ENCODE measurements at places on chromosomes 1 and 21.

- H3K4me1 ChIP-seq, result peaks cover 4% of the 10 kb centered on the region
- H3K27me3 ChIP-seq, result no peaks in the 10 kb centered on the region
- H3K36me3 ChIP-seq, result no peaks in the 10 kb centered on the region
- no peak for DNase-seq
- H3K4me3 ChIP-seq, result no peak overlapping the region
- no peak overlapping the region for H3K27ac ChIP-seq
These were observed 25.1 kb downstream of the RRP1 start for GRCh38 chr21:43814215-43815106.

- H3K36me3 ChIP-seq, result no peaks in the 10 kb centered on the region
- H3K4me3 ChIP-seq, result no peak overlapping the region
- no peak for DNase-seq
- no peaks in the 10 kb centered on the region for H3K4me1 ChIP-seq
- no peaks in the 10 kb centered on the region for H3K27me3 ChIP-seq
These were observed 30.1 kb downstream of the RHOU start for GRCh38 chr1:228765168-228765946.

DNA sequence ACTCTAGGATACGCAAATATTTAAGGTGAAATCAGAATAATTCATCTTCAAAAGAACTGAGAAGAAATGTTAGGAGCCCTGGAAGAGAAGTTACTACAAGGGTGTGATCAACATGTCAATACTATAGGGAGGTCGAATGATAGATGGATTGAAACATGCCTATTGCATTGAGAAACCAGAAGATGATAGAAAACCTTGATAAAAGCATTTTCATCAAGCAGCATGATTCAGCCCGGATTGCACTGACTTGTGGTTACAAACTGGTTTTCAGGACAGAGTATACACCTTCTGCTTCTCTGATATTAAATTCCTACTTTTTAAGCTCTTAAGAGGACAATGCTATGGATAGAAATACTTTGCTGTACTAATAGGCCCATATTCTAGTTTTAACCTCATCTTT is 164.2 kb downstream of the FMN2 start:
- no peak overlapping the region for H3K4me3 ChIP-seq
- H3K36me3 ChIP-seq, result no peaks in the 10 kb centered on the region
- H3K4me1 ChIP-seq, result no peaks in the 10 kb centered on the region
- no peak overlapping the region for H3K27ac ChIP-seq

DNA sequence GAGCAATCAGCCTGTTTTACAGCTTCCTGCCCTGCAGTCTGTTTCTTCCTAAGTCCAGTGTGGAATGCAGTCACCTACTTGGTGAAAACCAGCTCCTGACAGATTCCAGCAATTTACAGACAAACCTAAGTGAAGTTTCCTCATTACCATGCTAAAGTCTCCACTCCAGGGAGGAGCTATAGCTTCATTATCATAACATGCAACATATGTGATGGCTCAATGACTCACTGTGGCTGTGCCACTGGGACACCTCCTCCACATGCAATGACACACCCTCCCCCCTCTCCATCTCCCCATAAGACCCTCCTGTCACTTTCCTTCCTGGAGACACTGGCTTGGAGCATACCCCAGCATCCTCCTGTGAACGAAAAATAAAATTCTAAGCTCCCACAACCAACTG is 125.2 kb downstream of the MAP3K21 start:
- no peak overlapping the region for H3K4me3 ChIP-seq
- no peak overlapping the region for H3K27ac ChIP-seq
- H3K36me3 ChIP-seq, result no peaks in the 10 kb centered on the region

- peaks cover 79% of the 10 kb centered on the region for H3K4me1 ChIP-seq
- no peak overlapping the region for H3K4me3 ChIP-seq
- no peaks in the 10 kb centered on the region for H3K27me3 ChIP-seq
- no peaks in the 10 kb centered on the region for H3K36me3 ChIP-seq
These were observed 6.1 kb downstream of the CYP4B1 start for GRCh38 chr1:46804926-46805325.

- H3K4me1 ChIP-seq, result peaks cover 11% of the 10 kb centered on the region
- DNase-seq, result peak; percentile 49
- no peaks in the 10 kb centered on the region for H3K36me3 ChIP-seq
- no peaks in the 10 kb centered on the region for H3K27me3 ChIP-seq
- H3K4me3 ChIP-seq, result peak overlapping the region; percentile 95
These were observed 738 bp upstream of the CDC42BPA start for GRCh38 chr1:227318853-227319607.

GRCh38 chr21:40566486-40566885 is 280.5 kb downstream of the DSCAM start:
- H3K27me3 ChIP-seq, result no peaks in the 10 kb centered on the region
- no peaks in the 10 kb centered on the region for H3K36me3 ChIP-seq
- H3K4me1 ChIP-seq, result no peaks in the 10 kb centered on the region
- DNase-seq, result no peak

DNA sequence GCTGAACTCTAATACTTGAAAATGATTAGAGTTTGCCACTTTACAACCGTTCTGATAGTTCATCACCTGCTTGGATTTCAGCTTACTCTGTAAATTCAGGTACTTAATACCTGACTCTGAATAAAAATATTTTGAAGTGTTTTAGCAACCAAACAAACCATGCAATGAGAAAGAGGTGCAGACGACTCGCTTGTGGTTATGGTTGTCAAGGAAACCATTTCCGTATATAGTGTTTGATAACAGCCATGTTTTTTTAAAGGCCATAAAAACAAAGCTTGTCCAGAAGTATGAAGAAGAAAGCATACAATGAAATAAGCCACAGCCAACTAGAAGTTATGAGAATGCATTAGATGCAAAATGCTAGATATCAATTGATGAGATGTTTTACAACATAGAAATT is 167.2 kb upstream of the HMCN1 start:
- DNase-seq, result no peak
- no peaks in the 10 kb centered on the region for H3K4me1 ChIP-seq
- no peak overlapping the region for H3K27ac ChIP-seq
- H3K4me3 ChIP-seq, result no peak overlapping the region
- no peaks in the 10 kb centered on the region for H3K27me3 ChIP-seq

- peak; percentile 54 for DNase-seq
- peak overlapping the region; percentile 74 for H3K27ac ChIP-seq
- H3K27me3 ChIP-seq, result no peaks in the 10 kb centered on the region
- H3K36me3 ChIP-seq, result no peaks in the 10 kb centered on the region
- peaks cover 20% of the 10 kb centered on the region for H3K4me1 ChIP-seq
- no peak overlapping the region for H3K4me3 ChIP-seq
These were observed 59.9 kb upstream of the ZSWIM5 start for GRCh38 chr1:45266151-45266801.

DNA sequence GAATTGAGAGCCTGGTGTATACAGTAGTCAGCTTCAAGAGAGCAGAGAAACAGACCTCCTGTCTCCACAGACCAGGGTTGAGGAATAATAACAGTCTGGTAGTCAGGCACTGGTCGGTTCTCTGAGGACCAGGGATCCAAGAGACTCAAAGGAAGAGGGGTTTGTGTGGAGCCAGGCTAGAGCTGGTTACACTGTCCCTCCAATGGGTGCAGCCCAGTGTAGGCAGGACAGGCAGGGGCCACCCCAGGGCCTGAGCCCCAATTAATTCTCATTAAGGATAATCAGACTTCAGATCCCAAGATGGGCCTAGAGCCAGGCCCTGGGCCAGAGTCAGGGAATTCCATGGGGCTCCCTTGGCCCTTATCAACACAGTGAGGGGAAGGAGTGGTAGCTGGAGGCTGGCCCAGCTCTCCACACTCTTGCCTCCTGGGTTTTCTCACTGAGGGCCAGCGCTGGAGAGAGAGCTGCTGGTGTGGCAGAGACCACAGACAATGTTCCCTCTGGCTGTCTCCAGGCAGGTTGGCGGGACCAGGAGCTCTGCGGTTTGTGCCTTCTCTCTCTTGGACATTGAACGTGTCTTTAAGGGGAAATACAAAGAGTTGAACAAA is 9.1 kb downstream of the SEMA4A start:
- no peaks in the 10 kb centered on the region for H3K36me3 ChIP-seq
- H3K27me3 ChIP-seq, result no peaks in the 10 kb centered on the region
- peak; percentile 89 for DNase-seq
- H3K27ac ChIP-seq, result peak overlapping the region; percentile 58

GRCh38 chr1:156260896-156261295 is 13.0 kb upstream of the PAQR6 start:
- no peak overlapping the region for H3K27ac ChIP-seq
- DNase-seq, result no peak
- no peak overlapping the region for H3K4me3 ChIP-seq
- no peaks in the 10 kb centered on the region for H3K27me3 ChIP-seq

DNA sequence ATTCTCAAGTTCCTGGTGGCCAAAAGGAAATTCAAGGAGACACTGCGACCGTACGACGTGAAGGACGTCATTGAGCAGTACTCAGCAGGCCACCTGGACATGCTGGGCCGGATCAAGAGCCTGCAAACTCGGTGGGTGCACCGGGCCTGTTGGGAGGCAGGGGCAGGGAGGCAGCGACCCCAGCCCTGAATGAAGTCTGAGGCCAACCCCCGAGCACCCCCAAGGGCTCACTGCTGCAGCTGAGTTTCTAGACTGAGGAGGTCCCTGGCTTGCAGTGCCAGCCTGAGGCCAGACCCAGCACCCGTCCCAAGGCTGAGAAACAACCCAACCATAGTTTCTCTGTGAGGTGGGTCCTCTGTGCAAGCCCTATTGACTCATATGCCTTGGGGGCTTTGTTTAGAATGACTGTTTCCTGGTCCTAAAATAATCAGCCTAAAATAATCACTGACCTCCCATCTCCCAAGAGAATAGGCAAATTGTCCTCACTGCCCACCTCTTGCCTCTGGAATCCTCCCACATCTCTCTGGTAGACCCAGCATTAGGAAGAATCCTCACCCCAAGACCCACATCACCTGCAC is 27.1 kb downstream of the CITED4 start:
- H3K4me1 ChIP-seq, result peaks cover 9% of the 10 kb centered on the region
- no peak overlapping the region for H3K4me3 ChIP-seq
- no peak overlapping the region for H3K27ac ChIP-seq
- H3K36me3 ChIP-seq, result no peaks in the 10 kb centered on the region
- no peak for DNase-seq
- H3K27me3 ChIP-seq, result no peaks in the 10 kb centered on the region

GRCh38 chr1:116697548-116698243 is 30.2 kb upstream of the IGSF3 start:
- no peaks in the 10 kb centered on the region for H3K36me3 ChIP-seq
- no peaks in the 10 kb centered on the region for H3K4me1 ChIP-seq
- H3K4me3 ChIP-seq, result no peak overlapping the region
- no peaks in the 10 kb centered on the region for H3K27me3 ChIP-seq

- peak; percentile 64 for DNase-seq
- H3K4me3 ChIP-seq, result peak within 1 kb of the TSS; percentile 74
- H3K27me3 ChIP-seq, result no peaks in the 10 kb centered on the region
- no peaks in the 10 kb centered on the region for H3K36me3 ChIP-seq
- peaks cover 11% of the 10 kb centered on the region for H3K4me1 ChIP-seq
These were observed at the start of gene RPF1 for GRCh38 chr1:84478876-84479868. RPF1 (plus strand) TSS chr1:84479266; CDS start chr1:84479282, 16 bp downstream.

- no peaks in the 10 kb centered on the region for H3K27me3 ChIP-seq
- no peak overlapping the region for H3K27ac ChIP-seq
- H3K4me1 ChIP-seq, result peaks cover 13% of the 10 kb centered on the region
- no peaks in the 10 kb centered on the region for H3K36me3 ChIP-seq
- no peak overlapping the region for H3K4me3 ChIP-seq
- DNase-seq, result no peak
These were observed 69.9 kb downstream of the OBSCN start for GRCh38 chr1:228277491-228278431.

GRCh38 chr1:7827126-7827955 is 25.5 kb downstream of the UTS2 start:
- H3K4me1 ChIP-seq, result no peaks in the 10 kb centered on the region
- H3K27ac ChIP-seq, result no peak overlapping the region
- DNase-seq, result no peak
- H3K4me3 ChIP-seq, result no peak overlapping the region
- H3K36me3 ChIP-seq, result peaks cover 24% of the 10 kb centered on the region

DNA sequence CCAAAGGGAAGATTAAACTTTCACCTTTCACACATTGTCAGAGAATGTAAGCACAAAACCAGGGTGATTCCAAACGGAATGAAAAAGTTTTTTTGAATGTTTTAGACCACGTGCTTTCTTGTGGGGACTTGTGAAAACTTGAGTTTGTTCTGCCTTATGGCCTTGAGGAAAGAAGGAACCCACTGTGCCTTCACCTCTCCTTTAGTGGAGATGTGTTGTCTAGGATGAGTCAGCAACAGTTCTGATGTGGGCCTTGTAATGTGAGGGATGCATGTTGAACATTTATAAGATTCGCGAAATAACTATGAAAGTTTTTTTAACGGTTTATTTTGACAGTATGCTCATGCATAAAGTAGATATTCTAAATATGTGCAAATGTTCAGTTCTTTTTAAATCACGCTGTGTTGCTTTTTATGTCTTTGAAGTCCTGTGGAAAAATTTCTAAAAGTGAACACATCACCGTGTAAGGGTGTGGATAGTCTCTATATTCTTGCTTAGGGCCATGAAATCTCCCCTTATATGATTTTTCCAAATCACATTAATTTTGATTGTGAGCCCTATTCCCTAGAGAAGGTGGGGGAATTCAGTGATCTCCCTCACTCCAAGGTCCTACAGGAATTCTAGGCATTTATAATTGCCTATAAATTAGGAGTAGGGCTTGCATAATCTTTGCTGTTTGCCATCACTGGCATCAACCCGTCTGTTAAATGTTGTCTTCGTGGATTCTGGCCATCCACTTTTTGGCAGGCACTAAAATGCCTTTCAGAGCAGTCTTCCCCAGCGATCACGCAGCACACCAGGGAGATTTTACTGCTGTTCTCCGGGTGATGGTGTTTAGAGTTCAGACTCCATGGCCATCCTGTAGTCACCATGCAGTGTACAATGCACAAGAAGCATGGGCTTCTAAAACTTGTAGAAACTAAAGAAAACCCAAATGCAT is 47.4 kb downstream of the PLA2G4A start:
- H3K36me3 ChIP-seq, result no peaks in the 10 kb centered on the region
- H3K27me3 ChIP-seq, result no peaks in the 10 kb centered on the region
- H3K4me1 ChIP-seq, result no peaks in the 10 kb centered on the region
- no peak overlapping the region for H3K4me3 ChIP-seq

- no peak overlapping the region for H3K4me3 ChIP-seq
- DNase-seq, result no peak
- H3K27me3 ChIP-seq, result no peaks in the 10 kb centered on the region
- H3K4me1 ChIP-seq, result no peaks in the 10 kb centered on the region
These were observed 285.1 kb downstream of the CACNA1E start for GRCh38 chr1:181768211-181768929.

DNA sequence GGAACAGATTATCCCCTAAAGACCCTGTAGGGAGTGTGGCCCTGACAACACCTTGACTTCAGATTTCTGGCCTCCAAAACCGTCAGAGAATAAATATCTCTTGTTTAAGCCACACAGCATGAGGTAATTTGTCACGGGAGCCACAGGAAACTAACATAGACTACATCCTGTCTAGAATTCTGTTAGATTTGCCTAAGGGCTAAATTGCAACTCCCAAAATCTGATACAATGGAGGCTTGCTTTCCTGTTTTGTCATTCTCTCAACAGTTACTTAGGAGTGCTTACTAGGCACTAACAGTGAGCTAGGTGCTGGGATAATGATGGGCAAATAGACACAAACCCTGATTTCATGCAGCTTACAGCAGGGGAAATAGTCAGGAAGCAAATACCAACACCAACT is 141.6 kb downstream of the MIS18A start:
- H3K27me3 ChIP-seq, result no peaks in the 10 kb centered on the region
- no peaks in the 10 kb centered on the region for H3K36me3 ChIP-seq
- no peak for DNase-seq
- no peaks in the 10 kb centered on the region for H3K4me1 ChIP-seq

- H3K36me3 ChIP-seq, result no peaks in the 10 kb centered on the region
- peaks cover 99% of the 10 kb centered on the region for H3K4me1 ChIP-seq
- peak; percentile 62 for DNase-seq
These were observed 9.7 kb downstream of the SKI start for GRCh38 chr1:2237773-2238172.

Data from thyroid gland (tissue), 4 donors.